ENCODE measurements at places on chromosomes 3 and 15.

DNA sequence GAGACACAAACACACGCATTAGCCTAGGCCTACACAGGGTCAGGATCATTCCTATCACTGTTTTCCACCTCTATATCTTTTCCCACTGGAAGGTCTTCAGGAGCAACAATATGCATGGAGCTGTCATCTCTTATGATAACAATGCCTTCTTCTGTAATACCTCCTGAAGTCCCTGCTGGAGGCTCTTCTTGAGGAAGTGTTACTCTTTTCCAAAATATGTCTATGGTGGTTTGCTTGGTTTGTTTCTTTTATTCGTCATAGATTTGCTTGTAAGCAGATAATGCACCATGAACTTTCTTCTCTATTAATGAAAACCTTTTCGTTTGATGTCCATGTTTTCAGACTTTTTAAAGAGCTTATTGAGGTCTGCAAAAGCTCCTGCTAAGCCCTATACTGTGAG is 109.3 kb downstream of the GMPS start:
- DNase-seq, result no peak

GRCh38 chr15:70665599-70665998 is 97.8 kb downstream of the UACA start:
- no peak for DNase-seq

GRCh38 chr3:127005864-127006500 is 23.1 kb downstream of the PLXNA1 start:
- no peak for DNase-seq

DNA sequence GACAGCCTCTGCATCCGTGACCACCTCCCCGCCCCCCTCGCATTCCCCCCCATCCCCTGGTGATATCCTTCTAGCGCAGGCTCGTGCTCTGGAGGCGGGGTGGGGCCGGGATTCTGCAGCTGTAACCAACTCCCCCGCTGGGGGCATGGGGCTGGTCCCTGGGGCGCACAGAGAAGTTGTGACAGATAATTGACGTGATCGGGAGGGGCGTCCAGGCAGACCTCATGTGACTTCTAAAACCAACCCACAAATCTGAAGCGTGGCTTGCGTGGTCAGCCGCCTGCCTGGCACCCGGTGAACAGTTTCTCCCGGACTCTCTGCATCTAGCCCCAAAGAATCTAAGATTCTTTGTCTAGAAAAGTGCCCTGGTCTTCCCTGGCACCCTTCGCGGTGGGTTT is 100.6 kb upstream of the IGF1R start:
- DNase-seq, result no peak

DNA sequence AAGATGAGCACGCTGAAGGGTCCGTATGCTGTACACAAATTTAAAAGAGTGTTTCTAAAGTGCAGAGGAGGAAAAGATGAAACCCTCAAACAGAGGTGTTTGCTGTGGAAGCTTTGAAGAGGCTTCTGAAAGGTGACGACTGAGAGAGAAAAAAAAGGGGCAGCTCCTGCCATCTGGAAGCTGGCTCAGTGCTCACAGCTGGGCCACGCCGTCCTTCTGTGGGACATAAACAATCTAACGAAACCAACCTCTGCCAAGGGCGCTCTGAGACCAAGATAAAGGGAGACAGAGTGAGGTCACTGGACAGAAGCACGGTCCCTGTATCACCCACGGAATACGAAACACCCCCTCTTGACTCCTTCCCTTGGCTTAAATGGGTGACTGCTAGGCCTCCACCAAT is 96.3 kb upstream of the SLC6A6 start:
- no peak for DNase-seq

DNA sequence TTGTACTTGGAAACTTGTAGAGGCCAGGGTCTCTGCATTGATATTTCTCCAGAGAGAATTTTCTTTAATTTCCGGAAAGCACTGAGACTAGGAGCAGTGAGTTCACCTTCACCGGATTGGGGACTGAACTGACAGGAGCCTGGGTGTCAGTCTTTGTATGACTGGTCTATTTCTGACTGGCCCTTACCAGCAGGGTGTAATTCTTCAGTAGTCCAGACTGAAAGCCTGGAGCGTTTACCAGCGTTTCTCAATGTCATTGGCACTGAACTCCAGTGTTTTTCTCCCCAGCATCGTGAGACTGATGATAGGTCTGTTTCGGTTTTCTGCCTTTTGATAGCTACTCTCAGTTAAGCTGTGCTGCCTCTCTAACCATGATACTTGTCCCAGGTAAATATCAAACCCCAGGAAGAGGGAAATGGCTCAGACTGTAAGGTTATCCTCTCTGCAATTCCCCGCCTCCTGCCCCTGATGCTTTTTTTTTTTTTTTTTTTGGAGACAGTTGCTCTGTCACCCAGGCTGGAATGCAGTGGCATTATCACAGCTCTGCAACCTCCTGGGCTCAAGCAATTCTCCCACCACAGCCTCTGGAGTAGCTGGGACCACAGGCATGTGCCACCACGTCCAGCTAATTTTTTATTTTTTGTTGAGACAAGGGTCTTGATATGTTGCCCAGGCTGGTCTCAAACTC is 103.6 kb downstream of the CACNA2D3 start:
- DNase-seq, result no peak

DNA sequence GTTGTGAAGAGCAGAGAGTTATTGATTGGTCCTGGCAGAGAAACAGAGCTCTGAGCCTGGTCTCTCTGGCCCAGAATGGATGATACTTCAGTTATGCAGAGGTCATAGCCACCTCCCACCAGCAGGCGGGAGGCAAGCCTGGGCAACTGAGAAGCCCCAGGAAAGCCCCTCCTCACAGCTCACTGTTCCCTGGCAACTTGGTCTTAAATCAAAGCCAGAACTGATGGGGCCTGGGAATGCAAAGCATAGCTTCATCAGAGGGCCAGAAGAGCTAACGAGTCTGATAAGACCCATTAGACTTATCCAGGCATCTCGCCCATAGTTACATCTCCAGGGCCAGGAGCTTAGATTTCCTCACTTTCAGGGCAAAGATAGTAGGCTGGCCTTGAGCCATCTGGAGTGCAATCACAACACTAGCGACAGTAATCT is 5.5 kb upstream of the COLQ start:
- no peak for DNase-seq

DNA sequence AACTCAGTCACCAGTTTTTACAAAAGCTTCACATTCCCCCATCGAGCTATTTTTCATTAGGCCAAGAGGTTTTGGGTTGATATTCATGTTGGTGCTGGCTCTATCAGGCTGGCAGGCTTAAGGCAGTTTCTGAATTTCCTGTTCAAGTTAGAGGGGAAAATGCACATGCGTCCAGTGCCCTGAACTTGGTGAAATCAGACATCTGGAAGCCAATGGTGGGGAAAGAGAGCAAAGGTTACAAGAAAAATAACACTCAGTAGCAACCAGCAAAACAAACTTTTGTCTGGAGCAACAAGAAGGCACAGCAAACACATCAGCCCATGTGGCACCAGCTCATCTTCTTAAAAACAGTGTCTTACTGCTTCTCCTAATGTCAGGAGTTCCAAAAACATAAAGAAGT is 155.6 kb upstream of the TSC22D2 start:
- no peak for DNase-seq

DNA sequence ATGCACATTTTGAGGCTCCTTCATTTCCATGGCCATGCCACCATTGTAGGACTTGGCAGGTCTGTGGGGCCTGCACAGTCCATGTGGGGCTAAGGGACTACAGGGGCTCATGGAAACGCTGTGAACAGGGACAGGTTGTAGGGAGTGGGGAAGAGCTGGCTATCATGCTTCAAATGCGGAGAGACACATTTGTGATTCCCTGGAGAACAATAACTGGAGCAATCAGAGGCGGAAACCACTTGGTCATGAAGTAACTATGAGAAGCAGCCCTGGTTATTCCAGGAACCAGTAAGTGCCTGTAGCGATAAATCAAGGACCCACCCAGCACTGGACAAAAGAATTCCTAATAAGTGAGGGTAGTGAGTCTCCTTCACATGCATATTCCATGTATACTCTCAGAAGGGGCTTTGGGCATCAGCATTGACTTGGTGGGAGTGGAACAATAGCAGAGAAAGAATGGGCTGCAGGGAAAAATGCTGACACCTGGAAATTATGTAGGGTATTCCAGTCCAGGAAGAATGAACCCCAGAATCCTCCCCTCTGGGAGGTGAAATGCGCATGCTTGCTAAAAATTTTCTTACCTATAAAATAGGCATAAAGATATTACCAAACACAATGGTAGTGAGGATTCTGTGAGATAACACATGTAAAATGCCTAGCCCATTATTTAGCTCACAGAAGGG is 251.4 kb upstream of the ROPN1 start:
- no peak for DNase-seq

DNA sequence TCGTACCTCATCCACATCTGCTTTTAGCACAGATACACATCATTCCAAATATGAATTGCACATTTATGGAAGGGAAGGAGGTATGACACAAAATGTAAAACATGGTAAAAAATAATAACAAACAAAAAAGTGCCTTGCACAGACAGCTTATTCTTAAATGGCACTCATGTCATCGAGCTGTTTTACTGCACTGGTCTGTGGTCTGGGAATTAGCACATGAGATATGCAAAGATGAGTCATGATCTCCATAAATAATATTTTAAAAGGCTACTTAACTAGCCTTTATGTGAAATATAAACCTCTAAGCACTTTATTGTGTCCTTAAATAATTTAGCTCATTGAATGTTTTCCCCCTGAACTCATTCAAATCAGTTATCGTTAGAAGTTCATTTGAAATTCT is 142.2 kb upstream of the ZNF385D start:
- no peak for DNase-seq

- no peak for DNase-seq
Measured at GRCh38 chr15:32028921-32029320, 1.4 kb upstream of the CHRNA7 start.

DNA sequence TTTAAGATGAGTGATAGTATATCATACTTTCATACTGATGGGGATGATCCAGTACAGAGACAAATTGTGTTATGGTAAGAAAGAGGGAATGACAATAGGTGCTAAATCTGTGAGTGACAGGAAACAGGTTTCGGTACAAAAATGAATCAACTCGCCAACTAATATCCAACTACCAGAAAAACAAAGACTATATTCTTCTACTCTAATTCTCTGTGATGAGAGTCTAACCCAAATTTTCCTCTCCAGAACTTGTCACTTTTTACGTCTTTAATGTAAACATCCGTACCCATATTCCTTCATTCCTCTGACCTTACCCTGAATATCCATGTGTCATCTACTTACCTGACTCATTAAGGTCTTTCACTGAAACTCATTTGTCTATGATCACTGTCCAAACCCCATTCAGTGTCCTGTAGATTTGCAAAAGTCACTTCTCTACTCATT is 39.6 kb downstream of the SCAPER start:
- DNase-seq, result no peak

DNA sequence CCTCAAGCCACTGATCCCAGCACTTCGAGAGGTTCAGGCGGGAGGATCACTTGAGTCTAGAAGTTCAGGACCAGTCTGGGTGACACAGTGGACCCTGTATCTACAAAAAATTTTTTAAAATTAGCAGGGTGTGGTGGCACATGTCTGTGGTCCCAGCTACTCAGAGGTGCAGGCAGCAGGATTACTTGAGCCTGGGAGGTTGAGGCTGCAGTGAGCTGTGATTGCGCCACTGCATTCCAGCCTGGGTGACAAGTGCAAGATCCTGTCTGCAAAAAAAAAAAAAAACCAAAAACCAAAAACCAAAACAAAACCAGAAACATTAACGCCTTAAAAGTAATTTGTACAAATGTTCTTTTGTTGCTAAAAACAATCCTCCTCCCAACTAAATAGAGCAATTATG is 27.9 kb upstream of the SLC12A8 start:
- DNase-seq, result no peak

- DNase-seq, result no peak
Measured at GRCh38 chr3:171944118-171945016, 95.0 kb upstream of the FNDC3B start.

- no peak for DNase-seq
Measured at GRCh38 chr3:51176923-51177322, 208.2 kb upstream of the MANF start.

DNA sequence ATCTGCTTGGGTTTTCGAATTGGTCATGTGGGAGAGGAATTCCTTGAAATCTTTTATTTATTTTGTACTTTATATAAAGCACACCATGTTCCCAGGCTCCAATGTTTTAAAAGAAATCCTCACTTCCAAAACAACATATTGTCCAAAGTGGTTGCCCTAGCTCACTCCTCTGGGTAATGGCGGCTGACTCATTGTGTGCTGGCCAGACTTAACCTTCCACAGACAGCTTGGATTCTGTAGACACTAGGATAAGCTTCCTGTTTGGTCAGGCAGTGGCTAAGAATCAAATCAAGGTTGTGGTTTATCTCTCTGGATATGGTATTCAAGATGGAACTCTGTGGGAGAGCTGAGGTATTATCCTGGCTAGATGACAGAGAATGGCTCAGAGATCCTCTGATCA is 55.8 kb upstream of the FAM98B start:
- DNase-seq, result no peak

GRCh38 chr3:123383091-123384053 is 65.5 kb downstream of the ADCY5 start:
- DNase-seq, result no peak

- DNase-seq, result no peak
Measured at GRCh38 chr3:115624901-115625300, 1.6 kb downstream of the GAP43 start.

- no peak for DNase-seq
Measured at GRCh38 chr3:180040966-180041365, 4.2 kb upstream of the PEX5L start.

Measured in midbrain (tissue), 1 donor.